RKO (cell line): ENCODE measurements at places on chromosomes 11 and 22.

- DNase-seq: no peak
Measured at GRCh38 chr11:35061516-35062440, 77.2 kb upstream of the CD44 start.

DNA sequence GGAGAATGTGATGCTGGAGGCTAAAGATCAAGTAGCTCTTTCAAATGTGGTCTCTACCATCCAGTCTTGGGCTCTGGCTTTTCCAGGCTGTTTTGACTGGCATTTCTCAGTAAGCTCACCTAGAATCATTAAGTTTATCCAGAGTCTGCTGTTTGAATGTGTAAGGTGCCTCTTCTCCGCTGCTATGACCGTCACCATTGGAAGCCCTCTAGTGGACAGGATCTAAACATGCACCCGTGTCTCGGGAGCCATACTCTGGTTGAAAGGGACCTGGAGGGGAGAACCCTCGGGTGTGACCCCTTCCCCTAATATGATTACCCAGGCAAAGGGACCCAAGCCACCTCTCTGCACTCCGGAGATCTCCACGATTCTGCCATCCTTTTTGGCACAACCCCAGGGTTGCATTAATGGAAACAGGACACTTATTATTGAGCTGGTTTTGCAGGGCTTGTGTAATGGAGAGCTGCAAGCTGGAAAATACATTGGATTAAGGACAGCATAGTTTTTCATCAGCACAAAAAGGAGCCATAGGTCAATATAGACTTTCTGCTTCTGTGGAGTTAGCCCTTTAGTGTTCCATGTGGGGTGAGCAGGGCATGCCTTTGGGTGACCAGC, 191.0 kb upstream of the LARGE1 start:
- peak; percentile 39 for DNase-seq

- no peak for DNase-seq
Measured at GRCh38 chr11:43917851-43918250, 24.6 kb upstream of the C11orf96 start.

- DNase-seq: no peak
Measured at GRCh38 chr11:132621976-132622580, 910.2 kb downstream of the OPCML start.

- no peak for DNase-seq
Measured at GRCh38 chr11:19405966-19406365, 165.2 kb upstream of the E2F8 start.

GRCh38 chr22:29259253-29259899, 8.4 kb downstream of the RHBDD3 start:
- DNase-seq: peak; percentile 37

GRCh38 chr11:7279676-7280075, 28.0 kb downstream of the SYT9 start:
- DNase-seq: no peak

- DNase-seq: no peak
Measured at GRCh38 chr11:60087239-60087638, 1.2 kb upstream of the MS4A2 start.

GRCh38 chr11:124052966-124053365, 11.8 kb upstream of the OR10G7 start:
- DNase-seq: no peak

DNA sequence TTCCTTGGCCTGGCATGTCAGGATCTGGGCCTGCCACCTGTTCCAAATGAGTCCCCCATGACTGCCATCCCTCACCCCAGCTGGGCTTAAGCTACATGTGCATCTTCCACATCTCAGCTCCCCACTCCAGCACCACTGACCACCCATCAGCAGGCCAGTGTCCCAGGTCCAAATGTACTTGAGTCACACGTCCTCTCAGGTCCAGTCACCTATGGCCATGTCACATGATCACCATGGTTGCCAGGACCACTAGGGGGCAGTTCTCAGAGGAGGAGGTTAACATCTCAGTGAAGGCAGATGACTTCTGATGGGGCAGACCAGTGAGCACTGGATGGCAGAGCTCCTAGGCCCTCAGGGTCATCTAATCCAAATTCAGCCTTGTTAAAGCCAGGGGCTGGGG, 41.9 kb upstream of the WNT11 start:
- DNase-seq: peak; percentile 15

DNA sequence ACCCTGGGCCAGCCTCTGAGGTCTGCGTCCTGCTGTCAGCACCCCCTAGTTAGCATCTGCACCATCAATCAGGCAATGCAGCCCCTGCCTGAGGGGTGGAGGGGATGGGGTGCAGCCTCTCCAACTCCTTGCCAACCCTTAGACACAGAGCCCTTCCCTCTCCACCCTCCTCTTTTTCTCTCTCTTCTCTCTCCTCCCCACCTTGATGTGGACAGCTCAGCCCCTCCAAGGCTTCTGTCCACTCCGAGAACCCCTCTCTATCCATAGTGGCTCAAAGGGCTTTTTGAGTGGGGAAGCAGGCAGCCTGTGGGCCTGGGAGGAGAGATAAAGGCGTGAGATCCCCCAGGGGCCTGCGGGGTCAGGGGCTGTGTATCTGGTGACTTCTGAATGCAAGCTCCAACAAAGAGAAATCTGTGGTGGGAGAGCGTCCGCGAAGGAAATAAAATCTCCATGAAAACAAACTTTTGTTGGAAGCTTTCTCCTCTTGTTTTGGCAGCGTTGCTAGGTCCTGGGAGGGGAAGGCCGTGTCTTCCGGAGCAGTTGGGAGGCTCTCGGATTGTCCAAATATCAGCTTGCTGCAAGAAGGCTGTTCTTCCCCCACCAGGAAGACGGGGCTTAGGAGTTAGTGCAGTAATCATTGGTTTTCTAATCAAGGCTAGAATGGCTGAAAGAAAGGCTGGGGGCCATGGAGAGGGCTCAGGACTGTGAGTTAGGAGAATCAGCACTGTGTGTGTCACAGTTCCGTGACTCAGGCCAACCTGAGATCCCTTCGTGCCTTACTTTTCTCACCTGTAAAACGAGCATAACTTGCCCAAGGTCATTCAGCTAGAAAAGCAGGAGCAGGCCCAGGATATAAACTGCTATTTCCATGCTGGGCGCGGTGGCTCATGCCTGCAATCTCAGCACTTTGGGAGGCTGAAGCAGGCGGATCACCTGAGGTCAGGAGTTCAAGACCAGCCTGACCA, 50.3 kb downstream of the PKNOX2 start:
- no peak for DNase-seq

DNA sequence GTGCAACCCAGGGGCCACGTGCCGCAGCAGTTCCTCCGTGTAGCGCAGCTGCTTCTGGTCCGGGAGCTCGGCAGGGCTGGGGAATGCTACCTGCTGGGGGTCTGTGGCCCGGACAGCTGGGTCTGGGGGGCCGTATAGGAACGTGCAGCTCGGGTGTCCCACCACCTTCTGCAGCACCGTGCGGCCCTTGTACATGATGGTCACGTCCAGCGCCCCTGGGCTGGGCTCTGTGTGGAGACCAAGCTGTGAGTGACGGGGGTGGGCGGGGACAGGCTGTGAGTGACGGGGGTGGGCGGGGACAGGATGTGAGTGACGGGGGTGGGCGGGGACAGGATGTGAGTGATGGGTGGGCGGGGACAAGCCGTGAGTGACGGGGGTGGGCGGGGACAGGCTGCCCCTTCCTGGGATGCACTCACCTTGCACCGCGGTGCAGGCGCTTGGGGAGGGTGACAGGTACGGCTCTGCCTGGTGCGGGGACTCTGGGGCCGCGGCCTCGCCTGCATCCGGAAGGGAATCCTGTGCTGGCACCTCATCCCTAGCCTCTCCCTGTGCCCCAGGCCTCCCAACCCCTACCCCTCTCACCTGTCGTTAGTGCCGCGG, 2.3 kb downstream of the IRF7 start:
- DNase-seq: peak; percentile 69

GRCh38 chr22:22193923-22194322, 50.7 kb upstream of the VPREB1 start:
- DNase-seq: no peak

DNA sequence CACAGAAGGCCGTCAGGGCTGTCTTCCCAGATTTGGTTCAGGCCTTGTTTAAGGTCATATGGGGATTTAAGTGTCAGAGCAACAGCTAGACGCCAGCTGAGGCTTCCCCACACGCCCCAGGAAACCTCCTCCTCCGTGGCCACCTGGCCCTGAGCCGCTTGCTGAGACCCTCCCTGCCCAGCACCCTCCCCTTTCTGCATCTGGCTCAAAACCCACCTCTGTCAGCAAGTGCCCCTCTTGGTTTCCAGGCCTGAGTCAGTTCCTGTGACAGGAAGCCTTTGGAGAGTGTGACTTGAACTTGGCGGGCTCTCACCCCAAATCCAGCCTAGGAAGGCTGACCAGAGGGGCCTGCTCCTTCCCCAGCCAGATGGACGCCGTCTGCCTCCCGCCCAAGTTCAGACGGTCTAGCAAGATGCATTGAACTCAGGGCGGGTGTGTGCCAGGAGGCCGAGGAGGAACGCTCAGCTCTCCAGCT, 561 bp downstream of the FXYD2 start:
- DNase-seq: no peak

- DNase-seq: peak; percentile 26
Measured at GRCh38 chr11:98365190-98365589, 655.6 kb upstream of the CNTN5 start.

DNA sequence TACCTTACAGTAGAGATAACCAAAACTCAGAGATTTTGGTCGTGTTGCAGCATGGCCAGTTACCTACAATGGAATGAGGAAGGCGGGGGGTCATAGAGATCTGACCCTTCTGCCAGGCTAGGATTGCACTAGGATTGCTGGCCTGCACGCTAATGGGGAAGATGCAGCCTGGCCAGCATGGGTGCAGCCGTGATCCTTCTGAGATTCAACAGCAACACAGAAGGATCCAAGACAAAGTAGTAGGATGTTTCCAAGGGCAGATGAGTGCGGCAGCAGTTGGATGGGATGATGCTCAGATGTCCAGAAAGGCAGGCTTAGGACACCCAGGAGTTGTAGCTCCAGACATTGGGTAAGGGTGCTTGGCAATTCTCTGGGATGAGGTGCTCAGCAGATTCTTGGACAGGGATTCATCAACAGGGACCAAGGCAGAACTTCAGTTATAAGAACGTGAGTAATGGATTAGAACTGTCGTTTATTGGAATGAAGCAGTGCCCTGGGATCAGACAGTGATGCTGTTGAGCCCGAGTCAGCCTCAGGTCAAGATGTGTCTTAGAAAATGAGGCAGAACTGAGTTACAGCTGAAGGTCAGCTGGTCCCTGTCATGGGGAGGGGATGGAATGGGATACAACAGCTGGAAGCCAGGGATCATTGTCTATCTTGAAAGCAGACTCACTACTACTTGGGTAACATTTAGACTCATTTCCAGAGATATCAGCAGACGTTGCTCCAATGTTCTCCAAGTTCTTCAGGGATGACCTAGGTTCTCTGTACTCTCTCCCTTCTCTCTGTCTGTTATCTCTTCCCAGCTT, 71.0 kb downstream of the PARVA start:
- DNase-seq: no peak

GRCh38 chr11:113926273-113927197, 21.9 kb downstream of the HTR3B start:
- no peak for DNase-seq

DNA sequence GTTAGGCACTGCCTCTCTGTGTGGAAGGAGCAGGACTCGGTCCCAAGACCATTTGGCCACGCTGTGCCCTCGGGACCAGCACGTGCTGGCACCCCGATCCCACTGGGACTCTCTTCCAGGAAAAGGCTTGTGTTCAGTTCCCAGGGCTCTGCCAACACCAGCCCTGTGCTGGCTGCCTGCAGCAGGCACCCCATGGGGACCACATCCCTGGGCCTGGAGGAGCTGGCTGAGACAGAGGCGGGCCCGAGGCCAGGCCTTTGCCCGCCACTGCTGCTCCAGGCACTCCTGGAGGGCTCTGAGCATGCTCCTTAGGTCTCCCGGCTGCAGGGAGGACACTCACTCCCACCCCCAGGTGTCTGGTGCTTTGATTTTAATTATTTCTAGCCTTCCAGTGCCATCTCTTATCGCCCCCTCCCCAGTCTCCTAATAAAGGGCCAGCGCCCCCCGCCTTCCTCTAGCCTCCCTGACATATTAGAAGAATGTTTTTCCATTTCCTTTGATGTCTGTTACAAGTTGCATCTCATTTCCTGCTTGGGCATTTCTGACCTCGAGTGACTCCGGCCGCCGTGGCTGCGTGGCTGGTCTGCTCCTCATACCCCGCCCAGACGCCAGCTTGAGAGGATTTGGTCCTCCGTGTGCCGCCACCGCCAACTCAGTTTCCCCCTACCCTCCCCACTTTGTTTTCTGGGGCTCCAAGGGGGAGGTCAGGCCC, 14.4 kb downstream of the CDKN1C start:
- no peak for DNase-seq

- DNase-seq: no peak
Measured at GRCh38 chr11:104061853-104062521, 25.5 kb downstream of the DDI1 start.

DNA sequence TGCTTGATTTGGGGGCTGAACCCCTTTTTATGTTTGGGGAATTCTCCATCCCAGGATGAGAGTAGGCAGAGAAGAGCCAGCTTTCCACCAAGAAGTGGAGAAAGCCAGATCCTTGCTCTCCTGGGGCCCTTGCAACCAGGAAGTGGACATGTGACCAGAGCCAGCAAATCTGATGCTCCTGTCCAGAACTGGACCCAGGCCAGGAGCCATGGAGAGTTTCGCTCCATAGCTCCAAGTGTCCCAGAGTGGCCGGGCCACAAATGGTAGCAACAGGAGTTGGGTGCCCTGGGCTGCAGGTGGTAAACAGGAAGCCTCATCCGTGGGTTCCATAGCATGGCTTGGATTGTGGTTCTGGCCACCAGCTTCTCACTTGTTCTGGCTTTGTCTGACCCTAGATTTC, 93.9 kb upstream of the CD82 start:
- DNase-seq: no peak

DNA sequence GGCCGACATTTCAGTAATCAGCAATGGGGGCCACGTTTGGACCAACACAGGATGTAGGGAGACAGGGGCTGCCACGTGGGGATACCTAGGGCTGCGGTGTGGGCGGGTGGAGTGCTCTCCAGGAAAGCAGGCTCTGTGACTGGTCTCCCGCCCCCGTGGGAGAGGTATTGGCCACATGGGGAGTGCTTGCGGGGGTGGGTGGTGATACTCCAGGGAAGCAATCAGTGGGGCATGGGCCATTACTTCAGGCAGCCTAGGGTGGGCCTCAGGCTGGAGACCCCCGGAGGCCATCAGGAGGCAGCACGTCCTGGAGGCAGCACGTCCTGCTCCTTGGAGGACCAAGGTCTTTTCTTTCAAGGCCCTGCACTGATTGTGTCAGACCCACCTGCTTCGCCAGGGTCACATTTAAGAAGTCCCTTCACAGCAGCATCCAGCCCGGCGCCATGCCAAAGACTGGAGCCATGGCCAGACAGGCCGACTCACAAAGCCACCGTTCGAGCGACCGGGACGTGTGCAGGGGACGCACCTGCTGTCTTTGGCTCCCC, 3.0 kb upstream of the MUC2 start:
- DNase-seq: no peak

GRCh38 chr11:60280412-60280811, at the start of gene MS4A4A:
MS4A4A (plus strand) TSS chr11:60280666; CDS start chr11:60280676, 10 bp downstream.
- no peak for DNase-seq
